ENCODE measurements at places on chromosomes 12 and 14. TPM values are rescaled to one million over a fixed set of nuclear protein-coding genes. Genes with fewer than 3 reads are reported as not detected.
A peak's percentile ranks its signal among the peaks of the same experiment; 100 is the strongest.

The PMEL gene
- total RNA-seq = 0.28 TPM

The LRP10 gene
- total RNA-seq = 11.4 TPM

The RERG gene
- total RNA-seq = 1.4 TPM

The TMEM119 gene
- 5.3 TPM for total RNA-seq

The NR4A1 gene
- 10.4 TPM for total RNA-seq

The TAS2R13 gene
- 0.52 TPM for total RNA-seq

The B4GALNT3 gene
- total RNA-seq = 3.1 TPM

The KCNH3 gene
- total RNA-seq = 1.4 TPM

The RAD51AP1 gene
- total RNA-seq = 39.5 TPM

The HHIPL1 gene
- 0.33 TPM for total RNA-seq

The RAD51B gene
- total RNA-seq = 17.8 TPM

The BIN2 gene
- 63.3 TPM for total RNA-seq

The KRT75 gene
- 0.14 TPM for total RNA-seq

The ALX1 gene
- 0.05 TPM for total RNA-seq

The PSMC6 gene
- total RNA-seq = 141 TPM

The NKX2-1 gene
- not detected for total RNA-seq

The KRT3 gene
- 0.14 TPM for total RNA-seq

The CEBPE gene
- total RNA-seq = 2.5 TPM

The REM2 gene
- 0.47 TPM for total RNA-seq

The ATP2B1 gene
- 35.8 TPM for total RNA-seq

- no peak for DNase-seq
These were observed 377.1 kb upstream of the SFSWAP start for GRCh38 chr12:131333621-131334440.

GRCh38 chr12:105166736-105167135 is 59.2 kb downstream of the WASHC4 start:
- DNase-seq = no peak

DNA sequence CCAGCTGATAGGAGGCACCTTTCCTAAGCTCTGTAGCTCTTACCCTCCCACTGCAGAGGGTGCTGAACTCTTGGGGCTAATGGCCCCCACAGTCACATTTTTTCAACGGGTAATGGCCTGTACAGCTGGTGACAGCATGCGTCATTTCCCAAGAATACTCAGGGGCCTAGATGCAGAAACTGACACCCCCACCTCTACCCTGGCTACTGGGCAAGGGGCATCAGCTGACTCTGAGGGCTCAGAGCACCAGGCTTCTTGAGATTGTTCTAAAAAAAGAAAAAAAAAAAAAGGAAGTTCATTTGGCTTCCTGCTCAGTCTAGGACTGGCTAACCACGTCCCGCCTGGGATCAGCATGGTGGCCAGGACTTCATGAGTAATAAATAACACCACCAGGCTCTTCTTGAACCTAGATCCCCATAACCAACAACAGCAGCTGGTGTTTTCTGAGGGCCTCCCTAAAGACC is 35.2 kb downstream of the ZFP36L1 start:
- DNase-seq = no peak

DNA sequence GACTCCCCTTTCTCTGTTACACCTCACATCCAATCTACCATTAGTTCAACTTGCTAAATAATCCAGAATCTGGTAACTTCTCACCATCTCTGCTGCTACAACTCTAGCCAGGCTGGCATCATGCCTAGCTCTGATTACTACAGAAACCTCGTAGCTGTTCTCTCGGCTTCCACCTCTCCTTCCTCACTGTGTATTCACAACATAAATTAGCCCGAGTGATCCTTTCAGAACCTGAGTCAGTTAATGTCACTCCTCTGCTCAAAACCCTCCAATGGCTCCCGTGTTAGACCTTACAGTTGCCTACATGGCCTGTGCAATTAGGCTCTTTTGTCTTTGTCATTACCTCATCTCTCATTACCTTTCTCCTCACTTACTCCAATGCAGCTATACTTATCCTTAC is 139.4 kb downstream of the PDE3A start:
- no peak for DNase-seq

DNA sequence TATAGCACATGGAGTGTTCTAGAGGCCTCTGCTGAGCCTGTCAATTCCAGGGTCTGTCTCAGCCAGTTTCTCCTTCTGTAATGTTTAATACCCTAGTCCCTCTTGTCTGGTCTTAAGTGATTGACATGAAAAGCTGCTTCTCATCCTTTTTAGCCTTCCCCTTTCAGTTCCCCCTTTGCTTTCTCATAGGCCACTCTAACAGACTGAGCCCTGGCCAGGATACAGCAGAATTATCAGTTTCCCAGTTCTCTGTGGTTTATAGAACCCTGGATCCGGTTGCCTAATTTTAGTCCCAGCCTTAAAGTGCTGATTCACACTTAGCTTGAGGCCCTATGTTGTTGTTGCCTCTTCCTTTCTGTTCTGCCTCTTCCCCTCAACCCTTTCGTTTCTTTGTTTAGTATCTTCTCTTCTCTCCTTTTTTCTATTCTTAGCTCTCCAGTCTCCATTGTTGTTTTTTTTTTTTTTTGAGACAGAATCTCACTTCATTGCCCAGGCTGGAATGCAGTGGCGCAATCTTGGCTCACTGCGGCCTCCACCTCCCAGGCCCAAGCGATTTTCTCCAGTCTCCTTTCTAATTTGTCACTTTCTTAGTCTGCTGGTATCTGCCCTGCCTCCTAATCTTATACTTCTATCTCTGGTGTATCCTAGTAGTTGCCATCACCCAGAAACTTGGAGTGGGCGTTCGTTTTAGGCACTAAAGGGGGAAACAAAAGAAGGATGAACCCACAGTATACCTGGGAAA is 2.9 kb upstream of the BIN2 start:
- no peak for DNase-seq

DNA sequence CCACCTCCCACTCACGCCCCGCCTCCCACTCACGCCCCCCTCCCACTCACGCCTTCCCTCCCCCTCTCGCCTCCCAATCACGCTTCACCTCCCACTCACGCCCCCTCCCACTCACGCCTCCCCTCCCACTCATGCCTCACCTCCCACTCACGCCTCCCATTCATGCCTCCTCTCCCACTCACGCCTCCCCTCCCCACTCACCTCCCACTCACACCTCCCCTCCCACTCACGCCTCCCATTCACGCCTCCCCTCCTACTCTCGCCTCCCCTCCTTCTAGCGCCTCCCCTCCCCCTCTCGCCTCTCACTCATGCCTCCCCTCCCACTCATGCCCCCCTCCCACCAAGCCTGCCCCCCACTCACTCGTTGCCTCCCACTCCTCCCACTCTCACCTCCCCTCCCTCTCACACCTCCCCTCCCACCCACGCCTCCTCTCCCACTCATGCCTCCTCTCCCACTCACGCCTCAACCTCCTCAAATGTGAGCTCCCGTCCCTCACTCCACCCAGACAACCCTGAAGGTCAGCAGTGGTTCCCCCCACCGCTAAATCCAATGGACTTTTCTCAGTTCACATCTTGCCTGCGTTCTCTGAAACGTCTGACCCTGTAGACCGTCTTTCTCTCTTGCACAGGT is 39.8 kb downstream of the TMEM63C start:
- DNase-seq = no peak

DNA sequence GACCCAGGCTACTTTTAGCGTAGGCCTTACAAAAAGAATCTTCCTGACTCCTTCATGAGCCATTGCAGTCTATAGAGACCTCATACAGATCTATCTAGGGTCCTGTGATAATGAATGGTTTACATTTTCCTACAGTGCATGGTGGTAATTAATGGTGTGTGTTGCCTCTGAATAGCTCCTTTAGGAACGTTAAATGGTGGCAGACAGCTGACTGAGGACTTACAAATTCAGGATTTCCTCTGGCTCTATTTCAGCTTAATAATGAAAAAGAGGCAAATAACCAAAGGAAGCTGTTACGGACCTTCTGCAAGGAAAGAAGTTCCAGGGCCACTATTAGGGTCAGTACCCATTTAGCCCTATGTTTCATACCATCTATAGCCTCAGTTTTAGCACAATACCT is 5.1 kb downstream of the IKBIP start:
- DNase-seq = no peak

- DNase-seq = no peak
These were observed 17.9 kb downstream of the KRT76 start for GRCh38 chr12:52759218-52759617.

- no peak for DNase-seq
These were observed 24.4 kb downstream of the FBXW8 start for GRCh38 chr12:116934908-116935705.

DNA sequence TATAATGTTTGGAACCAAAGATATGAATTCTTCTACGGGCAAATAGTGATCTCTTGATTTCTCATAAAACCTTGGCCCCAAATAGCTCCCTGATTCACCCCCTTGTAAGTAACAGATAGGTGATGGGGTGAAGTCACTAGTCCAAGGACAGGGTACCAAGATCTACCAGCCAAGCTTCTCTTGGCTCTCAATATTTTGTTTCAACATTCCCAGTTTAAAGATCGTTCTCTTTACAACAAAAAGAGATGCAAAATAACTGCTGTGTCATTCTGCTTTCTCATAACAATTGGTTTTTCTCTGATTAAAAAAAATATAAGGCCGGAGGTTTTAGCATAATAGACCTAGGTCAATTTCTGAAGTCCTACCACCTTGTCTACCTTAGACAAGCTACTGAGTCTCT is 11.8 kb downstream of the PAH start:
- DNase-seq = no peak

DNA sequence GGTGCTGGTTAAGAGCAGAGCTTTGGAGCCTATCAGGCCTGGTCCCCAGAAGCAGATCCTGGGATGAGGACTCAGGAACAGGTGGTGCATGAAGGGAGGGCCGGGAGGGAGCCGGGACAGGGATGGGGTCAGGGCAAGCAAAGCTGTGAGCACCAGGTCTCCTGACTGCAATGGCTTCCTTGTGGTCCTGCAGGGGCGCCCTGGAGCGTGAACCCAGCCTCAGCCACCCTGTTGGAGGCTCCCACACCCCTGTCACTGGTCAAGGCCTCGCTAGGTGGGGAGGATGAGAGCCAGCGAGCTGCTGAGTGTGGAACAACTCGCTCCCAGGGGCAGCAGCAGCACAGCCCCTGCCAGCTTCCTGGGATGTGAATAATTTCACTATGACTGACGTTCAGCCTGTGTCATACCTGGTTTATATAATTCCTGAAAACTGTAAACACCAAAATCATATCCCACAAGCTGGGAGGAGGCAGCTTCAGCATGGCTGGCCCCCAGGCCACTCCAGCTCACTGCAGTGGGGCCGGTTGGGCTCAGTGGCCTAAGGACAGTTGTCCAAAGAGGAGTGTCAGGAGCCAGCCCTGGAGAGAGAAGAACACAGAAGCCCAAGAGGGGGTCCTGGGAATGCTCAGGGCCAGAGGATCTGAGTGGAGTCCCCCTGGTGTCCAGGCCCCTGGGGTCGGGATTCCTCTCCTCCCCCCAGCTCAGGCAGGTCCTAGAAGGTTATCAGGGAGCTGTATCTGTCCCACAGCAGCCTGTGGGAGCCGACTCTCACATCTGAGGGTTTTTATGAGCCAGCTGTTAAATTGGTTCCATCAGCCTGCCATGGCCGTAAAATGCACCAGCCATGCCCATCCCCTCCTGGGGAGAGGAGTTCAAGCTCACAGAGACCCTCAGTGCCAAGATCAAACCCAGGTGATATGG is 272.9 kb downstream of the ADGRD1 start:
- DNase-seq = no peak

DNA sequence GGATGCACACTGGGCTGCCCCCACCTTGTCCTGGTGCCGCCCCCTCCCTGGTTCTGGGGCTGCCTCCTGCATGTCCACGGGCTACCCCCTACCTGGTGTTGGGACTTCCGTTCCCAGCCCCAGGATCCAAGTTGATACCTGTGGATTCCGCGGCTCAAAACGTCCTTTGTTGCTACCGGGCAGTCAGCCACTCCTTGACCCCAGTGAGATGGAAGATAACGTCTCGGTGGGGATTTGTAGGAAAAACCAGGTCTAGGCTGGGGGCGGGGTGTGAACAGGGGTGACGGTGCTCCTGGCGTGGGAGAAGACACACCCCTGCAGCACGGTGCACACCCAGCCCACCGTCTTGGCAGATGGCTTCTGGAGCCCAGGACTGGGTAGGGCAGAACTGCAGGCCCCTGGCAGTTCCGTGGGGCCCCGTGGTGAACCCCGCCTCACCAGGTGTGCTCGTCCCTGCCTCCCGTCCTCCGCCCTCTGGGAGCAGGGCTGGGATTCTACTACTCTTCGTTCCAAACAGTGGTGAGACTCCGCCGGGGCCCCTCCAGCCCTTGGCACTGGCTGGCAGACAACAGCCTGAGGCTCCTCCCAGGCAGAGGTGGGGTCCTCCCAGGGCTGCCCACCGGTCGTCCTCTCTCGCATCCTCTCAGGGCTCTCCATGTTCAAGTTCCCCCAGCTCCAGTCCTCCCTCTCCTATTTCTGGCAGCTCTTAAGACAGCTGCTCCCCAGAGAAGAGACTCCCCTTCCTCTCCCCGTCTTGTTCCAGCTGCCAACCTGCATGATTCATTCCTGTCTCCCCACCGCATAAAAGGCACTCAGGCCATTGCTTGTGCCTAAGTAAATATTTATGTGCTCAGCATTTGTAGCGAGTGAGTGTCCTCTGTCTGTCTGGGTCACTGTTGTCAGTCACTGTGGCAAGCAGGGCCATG is 75.5 kb downstream of the FBXL14 start:
- no peak for DNase-seq

- DNase-seq = no peak
These were observed 11.3 kb downstream of the CACNA1C start for GRCh38 chr12:2064071-2064507.

DNA sequence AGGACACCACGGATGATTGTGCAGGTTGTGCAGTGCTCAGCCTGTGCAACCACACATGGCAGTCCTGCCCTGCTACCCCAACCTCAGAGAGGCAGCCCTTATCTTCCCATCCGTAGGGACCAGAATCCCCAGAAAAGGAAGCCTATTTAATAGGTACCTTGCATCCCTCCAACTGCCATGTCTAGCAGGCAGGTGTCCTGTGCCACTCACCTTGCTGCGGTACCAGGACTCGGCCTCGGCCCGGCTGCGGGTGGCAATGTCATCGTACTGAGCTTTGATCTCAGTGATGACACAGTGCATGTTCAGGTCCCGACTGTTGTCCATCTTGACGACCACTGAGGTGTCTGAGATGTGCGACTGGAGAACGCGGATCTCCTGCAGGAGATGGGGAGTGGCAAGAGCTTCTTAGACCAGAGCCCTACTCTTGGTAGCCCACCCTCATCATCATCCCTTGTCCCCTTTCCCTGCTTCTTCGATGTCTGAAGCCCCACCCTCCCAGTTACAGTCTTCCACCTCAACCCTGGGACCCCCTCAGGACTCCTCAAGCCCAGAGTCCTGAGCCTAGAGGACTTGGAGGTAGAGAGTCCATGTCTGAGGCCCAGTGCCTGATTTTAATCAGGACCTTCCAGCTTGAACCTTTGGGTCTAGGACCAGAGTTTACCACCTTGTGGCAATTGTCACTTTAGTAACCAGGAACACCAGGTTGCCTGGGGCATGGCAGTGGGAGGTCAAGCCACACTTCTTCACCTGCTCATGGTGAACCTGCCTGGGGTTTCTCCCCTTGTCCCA is 20.5 kb downstream of the KRT7 start:
- no peak for DNase-seq

- no peak for DNase-seq
These were observed 127.0 kb downstream of the TSPAN9 start for GRCh38 chr12:3204143-3204542.

DNA sequence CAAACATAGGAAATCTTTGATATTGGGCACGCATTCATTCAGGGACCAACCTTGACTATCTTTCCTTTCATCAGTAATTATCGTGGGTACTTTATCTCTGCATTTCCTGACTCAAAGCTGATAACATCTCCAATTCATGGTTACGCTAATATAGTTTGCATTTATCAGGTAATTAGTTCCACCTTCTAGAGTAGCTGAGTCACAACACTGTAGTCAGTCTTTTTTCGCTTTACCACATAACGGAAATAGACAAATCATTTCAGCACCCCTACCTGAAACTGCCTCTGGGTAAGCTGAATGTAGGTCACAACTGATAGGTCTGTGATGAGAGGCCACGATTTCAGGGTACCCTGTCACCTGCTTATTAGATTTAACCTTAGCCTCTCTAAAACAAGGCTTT is 36.7 kb upstream of the IL22 start:
- DNase-seq = peak; percentile 18
